ENCODE measurements at places on chromosomes 7 and 10.

DNA sequence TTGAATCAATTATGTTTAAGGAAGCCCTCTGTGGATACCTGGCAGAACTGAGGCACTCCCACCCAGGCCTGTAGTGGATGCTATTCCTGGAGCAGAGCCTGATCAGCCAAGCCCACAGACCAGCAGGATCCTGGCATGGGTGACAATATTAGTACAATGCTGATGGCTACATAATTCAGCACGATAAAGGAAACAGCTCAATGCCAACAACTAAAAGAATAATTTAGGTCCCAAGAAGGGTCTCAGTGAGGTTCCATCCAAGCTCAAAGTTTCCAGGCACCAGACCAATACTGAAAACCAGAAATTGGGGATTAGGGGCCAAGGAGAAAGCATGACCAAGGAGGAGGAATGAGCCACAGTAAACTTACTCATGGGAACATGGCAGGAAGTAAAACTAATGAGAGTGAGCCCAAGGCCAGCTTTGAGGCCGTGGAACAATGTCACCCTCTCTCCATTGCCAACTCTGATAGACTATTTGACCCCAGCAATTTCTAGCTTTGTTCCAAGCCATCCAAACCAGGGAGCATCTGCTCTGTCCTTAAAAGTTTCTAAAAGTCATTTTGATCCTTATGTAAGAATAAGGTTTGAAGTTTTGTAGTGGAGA is 1082.4 kb downstream of the KCNMA1 start:
- DNase-seq, result no peak

- DNase-seq, result no peak
Observed at GRCh38 chr10:75540981-75541380, 109.6 kb downstream of the LRMDA start.

- no peak for DNase-seq
Observed at GRCh38 chr7:105682341-105683060, 101.2 kb upstream of the EFCAB10 start.

GRCh38 chr7:137978464-137979237 is 23.2 kb downstream of the CREB3L2 start:
- no peak for DNase-seq

DNA sequence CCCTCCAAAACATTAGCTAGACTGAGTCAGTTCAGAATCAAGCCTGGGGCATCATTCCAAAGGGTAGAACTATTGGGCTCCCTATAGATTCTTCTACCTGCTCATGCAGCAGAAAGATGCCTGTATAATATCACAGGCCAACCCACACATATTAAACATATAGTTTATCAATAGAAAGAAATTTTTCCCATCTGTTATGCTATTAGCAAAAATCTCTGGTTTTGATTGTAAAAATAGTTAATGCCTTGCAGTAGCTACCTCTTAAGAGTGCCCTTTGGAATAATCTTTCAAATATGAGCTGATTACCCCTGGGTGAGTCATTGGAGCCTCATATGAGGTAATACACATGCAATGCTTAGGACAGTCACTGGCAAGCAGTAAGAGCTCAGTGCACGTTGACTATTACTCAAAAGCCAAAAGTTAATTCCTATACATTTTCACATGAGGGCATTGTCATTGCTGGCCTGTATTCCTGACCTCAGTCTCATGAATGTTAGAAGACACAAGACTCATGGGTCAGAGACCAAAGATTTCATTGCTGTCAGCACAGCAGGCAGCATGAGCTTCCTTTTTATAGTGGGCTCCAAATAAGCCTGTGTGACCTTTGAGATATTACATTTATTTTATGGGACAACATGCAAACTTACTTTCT is 180.0 kb downstream of the FGFR2 start:
- DNase-seq, result no peak

- peak; percentile 19 for DNase-seq
Observed at GRCh38 chr10:74738985-74739567, 87.3 kb upstream of the KAT6B start.

GRCh38 chr10:31932838-31933237 is 4.2 kb upstream of the ARHGAP12 start:
- no peak for DNase-seq

GRCh38 chr10:1379601-1380000 is 323.4 kb downstream of the WDR37 start:
- no peak for DNase-seq
